AG04449 (cell line): ENCODE measurements at places on chromosomes 4 and X.
A peak's percentile ranks its signal among the peaks of the same experiment; 100 is the strongest.

GRCh38 chr4:119116925-119117900, 18.4 kb upstream of the MYOZ2 start:
- DNase-seq: no peak

GRCh38 chrX:85037114-85037513, 33.4 kb downstream of the APOOL start:
- DNase-seq: no peak

DNA sequence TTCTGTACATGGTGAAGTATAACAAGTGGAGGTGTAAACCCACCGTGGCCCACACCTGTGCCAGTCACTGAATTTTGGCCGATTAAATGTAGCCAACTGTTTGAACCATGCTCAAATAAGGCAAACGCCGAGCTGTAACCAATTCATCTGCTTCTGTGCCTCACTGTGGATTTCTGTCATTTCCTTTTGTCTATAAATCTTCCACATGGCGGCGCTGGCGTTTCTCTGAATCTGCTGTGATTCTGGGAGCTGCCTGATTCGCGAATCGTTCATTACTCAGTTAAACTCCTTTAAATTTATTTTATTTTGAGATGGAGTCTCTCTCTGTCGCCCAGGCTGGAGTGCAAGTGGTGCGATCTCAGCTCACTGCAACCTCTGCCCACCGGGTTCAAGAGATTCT, 19.2 kb downstream of the SUPT20HL2 start:
- no peak for DNase-seq

- no peak for DNase-seq
Measured at GRCh38 chrX:136906921-136907510, 26.5 kb upstream of the RBMX start.

GRCh38 chr4:3310301-3311094, 17.7 kb downstream of the RGS12 start:
- DNase-seq: no peak

DNA sequence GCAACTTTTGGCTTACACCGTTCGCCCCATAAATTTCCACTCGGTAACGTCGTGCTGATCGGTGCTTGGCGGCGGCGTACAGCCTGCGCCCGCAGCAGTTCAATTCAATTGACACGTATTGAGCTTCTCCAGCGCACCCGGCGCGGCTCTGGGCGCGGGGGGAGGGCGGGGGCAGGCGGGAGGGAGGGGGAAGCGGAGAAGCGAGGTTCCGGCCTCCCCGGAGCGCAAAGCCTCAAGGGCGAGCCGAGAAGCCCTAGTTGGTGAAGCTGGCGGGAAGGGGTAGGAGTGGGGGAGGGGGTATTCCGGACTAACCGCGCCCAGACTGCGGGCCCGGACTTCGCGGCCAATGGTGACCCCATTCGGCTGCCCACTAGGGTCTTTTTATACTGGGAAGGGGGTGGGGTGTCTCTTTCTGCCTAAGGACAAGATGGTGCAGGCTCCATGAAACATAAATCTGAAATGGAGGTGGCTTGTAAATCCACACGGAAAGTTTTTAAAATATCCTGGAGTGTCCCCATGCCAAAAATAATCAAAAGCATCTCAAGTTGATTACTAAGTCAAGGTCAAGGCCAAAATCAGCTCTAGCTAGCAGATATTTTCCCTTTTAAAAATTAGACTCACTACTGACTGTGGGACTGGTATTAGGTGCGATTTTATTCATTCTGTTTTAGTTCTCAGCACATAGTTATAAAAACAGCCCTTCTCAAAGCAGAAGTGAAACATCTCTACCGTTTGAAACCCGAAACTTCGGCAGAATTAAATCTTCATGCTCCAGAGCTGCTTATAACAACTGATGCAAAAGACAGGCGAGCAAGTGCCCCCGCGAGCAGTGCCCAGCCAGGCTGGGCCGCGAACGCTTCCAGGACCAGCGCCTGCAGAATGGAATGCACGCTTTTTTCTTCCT, 1.5 kb upstream of the BCOR start:
- DNase-seq: no peak

DNA sequence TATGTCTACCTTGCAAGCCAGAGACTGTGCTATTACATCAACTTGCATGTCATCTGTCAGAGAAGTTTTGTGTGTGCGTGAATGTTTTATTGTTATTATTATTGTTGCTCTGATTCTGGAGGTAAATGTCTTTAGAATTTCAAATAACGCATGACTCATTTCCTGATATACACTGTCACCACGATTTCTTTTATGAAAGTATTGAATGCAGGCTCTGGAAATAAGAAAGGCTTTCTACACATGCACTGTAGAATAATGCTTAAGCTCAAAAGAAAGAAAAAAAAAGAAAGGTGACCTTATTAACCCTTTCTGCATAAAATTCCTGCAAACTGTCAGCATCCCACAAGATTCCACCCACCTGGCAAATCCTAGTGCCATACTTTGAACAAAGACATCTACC, 632.9 kb downstream of the ZNF674 start:
- no peak for DNase-seq

- no peak for DNase-seq
Measured at GRCh38 chr4:169024762-169025161, 14.7 kb upstream of the CBR4 start.

GRCh38 chr4:38867478-38868058, at the start of gene FAM114A1:
Gene FAM114A1, plus strand, starts transcription at chr4:38867806. Its CDS starts 10,273 bp downstream, at chr4:38878079.
- DNase-seq: no peak

DNA sequence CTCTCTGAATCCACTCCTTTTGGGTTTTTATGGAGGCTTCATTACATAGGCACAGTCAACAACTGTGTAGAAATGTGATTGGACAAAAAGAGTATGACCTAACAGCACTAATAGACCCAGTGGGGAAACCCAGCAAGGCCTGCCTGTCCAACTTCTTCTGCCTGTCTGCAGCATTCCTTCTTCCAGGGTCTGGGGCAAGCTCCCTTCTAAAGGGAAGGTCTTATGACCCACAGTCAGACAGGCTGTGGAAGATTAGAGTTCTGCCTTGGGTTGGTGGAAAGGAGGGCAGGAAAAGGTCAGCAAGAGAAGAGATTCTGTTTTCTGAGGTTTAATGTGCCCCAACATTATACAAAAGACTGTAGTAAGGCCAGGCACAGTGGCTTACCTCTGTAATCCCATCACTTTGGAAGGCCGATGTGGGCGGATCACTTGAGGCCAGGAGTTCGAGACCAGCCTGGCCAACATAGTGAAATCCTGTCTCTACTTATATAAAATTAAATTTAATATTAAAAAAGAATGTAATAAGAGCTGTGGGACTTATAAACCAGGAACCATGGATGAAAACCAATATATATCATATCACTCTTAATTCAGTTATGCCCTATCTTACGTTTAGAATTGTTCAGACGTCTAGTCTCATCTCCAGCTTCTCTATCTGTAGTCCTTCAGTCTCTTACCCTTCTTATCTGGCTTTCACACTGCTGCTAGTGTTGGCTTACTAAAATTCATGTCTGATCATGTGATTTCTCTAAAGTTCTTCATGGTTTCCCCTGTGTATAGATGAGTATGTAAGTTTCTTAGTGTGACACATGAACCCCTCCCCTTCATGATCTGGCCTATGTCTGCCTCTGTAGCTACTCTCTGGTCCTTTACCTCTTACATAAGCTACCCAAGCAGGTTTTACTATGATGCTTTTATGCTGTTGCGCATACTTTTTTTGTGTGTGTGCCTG, 6.2 kb downstream of the CLCN3 start:
- DNase-seq: no peak

- DNase-seq: no peak
Measured at GRCh38 chr4:75235359-75235951, 278.7 kb downstream of the RCHY1 start.

DNA sequence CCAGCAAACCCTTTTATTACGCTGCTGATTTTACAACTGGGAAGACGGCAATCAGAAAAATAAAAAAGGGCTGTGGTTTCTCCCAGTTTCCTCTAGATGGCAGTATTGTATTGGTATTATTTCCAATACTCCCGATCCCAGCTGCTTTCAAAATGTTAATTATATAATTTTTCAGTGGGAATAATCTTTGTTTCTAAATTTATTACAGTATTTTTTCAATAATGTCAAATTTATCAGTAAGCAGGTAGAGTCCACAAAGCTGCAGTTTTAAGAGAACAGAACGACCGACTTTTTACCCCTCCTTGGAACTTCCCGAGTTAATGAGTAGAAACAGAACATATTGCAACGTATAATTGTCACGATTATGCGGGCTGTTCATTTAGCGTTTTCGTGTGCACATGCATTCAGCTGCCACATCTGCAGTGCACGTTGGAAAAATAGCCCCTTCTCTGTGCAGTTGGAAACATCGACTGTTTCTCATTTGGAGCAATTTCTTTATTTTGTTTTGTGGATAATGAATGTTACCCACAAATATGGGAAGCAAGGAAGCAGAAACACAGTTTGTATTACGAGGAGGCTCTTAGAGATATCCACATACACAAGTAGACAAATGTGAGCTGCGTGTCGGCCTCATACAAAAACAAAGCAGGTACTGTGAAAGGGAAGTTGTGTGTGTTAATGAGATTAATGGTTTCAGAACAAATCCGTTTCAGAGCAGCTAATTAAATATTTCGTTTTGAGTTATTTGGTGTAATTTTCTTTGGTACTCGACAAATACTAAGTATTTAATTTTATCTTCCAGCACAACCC, 188.0 kb downstream of the STIM2 start:
- no peak for DNase-seq

- DNase-seq: no peak
Measured at GRCh38 chr4:177687117-177687516, 244.9 kb upstream of the AGA start.

DNA sequence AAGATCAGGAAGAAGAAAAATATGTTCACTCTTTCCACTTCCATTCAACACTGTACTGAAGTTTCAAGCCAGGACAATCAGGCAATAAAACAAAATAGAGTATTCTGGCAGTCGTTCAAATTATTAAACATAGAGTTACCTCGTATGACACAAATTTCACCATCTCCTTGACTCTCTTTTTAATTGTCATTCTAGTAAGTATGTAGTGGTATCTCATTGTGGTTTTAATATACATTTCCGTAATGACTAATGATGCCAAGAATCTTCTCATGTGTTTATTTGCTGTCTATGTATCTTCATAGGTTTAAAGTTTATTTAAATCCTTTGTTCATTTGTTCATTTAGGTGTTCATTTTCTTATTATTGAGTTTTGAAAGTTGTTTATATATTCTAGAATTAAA, 352.2 kb downstream of the IDS start:
- no peak for DNase-seq

DNA sequence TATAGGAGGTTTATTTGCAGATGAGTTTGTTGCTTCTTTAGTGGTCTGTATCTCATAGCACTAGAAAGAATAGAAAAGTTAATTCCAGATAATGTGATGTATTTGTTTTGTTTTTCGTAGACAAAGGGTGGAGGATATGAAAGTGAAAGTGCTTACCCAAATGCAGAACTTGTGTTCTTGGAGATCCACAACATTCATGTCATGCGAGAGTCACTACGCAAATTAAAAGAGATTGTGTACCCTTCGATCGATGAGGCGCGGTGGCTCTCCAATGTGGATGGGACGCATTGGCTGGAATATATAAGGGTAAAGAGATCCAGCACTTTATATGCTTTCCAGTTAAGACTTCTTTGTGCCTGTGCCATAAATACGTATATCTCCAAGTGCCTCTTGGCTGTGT, 43.3 kb downstream of the MTMR1 start:
- no peak for DNase-seq

DNA sequence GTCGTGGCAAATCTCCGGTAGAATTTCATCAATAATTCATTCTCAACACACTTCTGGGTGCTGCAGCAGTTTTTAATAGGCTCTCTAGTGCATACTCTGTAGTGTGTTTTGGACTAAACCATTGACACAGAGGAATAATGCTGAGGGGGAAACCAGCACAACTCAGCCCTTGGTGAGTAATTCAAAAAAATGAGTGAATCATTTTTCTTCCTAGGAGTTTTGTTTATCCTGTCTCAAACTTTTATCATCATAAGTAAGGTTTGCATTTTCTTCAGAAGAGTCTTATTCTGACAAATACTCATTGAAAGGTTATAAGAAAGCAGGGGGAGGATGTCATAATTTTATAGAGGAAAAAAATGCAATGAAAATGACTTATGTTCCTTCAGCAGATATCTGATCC, 2542.7 kb downstream of the PCDH7 start:
- peak; percentile 37 for DNase-seq

- no peak for DNase-seq
Measured at GRCh38 chr4:145044341-145044740, 53.7 kb downstream of the ANAPC10 start.

DNA sequence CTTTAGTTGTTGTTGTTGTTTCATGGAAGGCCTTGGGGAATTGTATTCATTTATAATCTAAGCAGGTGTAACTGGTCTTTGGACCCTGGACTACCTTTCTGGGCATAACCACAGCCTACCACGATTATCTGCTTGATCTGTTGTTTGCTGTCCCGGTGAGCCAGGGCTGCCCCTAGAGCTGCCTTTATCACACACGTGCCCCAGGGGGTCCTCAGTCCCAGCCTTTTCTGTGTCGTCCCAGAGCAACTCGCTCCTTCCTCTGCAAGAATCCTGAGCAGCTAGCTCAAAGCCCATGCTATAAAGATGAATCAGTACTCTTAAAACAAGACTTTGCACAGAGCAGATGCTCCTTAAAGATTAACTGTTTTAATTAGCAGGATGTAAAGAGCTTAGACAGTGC, 273.2 kb downstream of the EVC2 start:
- no peak for DNase-seq

- DNase-seq: no peak
Measured at GRCh38 chr4:135418353-135418752, 1216.8 kb upstream of the PABPC4L start.

DNA sequence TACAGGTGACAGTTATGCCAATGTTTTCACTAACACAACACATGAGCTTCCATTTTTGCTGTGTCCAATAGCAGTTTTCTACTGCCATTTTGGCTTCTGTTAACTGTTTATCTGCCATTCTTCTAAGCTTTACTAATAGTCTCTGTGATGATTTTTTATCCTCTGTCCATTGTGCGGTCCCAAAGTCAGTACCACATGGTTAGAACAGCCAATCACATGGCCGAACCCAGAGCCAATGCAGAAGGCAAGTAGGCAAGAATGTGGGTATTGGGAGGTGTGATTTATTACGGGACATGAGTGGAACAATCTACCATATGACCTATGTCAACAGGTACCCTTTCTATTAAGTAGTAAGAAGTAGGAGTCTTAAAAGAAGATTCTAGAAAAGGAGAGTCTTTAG, 61.5 kb downstream of the GRIA2 start:
- no peak for DNase-seq

DNA sequence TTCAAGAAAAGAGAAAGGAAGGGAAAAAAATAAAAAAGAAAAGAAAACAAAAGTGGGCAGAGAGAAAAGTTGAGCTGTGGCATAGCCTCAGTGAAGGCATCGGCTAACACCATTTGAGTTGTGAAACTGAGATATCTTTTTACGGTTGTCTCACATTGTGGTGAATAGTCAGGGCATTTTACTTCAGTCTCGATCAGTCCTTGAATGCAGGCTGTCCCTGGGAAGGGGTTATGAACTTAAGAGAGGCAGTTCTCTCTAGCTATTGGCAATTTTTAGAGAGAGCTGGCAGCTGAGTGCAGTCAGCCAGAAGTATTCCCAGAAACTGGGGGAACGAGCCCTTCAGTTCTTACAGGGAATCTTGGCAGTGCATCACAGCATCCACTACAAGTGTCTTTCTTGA, 93.5 kb upstream of the SLC6A14 start:
- no peak for DNase-seq

GRCh38 chr4:183517781-183518180, 12.9 kb downstream of the ING2 start:
- no peak for DNase-seq

GRCh38 chrX:10015723-10016518, 48.8 kb downstream of the CLDN34 start:
- no peak for DNase-seq
